ENCODE measurements at places on chromosomes 1 and 21. TPM values are rescaled to one million over a fixed set of nuclear protein-coding genes. Genes with fewer than 3 reads are reported as not detected.

The EPHB2 gene
- total RNA-seq = 10.0 TPM

The TMEM61 gene
- 2.9 TPM for total RNA-seq

The DYNLT5 gene
- total RNA-seq = not detected

The TCEA3 gene
- total RNA-seq = 10.5 TPM

The STX12 gene
- 36.2 TPM for total RNA-seq

The SPRR2E gene
- 3.7 TPM for total RNA-seq

The FAM167B gene
- total RNA-seq = 0.26 TPM

The SLC9C2 gene
- total RNA-seq = not detected
